ENCODE measurements at places on chromosomes 3 and 15. TPM values are rescaled to one million over a fixed set of nuclear protein-coding genes. Genes with fewer than 3 reads are reported as not detected.

DNA sequence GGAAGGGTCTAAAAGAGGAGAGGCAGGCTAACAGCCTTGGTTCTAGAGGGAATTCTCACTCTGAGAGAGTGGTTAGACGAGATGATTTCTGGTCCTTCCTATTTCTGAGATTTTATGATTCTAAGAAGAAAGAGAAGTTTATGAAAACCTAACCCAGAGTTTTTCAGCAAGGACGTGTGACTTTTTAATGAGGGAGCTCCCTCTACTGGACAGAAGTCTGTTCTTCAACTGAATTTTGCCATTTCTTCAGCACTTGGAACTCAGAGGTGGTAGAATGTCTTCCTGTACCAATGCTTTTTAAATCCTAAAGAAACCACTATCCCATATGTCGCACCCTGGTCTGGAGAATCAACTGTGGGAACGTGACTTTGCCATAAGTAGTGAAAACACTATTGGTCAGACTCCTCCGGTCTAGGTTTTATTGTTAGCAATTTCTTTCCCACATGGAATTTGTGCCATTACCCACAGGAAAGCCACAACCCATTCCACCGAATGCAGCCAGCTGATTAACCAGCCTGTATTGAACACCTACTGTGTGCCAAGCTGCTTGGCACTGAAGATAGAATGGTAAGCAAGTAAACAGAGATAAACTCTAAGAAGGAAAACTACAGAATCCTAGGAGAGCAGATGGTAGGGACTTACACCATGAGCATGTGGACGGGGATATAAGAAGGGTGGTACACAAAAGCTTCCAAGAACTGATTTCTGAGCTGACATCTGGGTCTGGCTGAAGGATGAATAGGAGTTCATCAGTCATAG, 199.5 kb upstream of the LMCD1 start:
- H3K36me3 ChIP-seq: no peaks in the 10 kb centered on the region
- no peak overlapping the region for H3K4me3 ChIP-seq
- H3K27me3 ChIP-seq: no peaks in the 10 kb centered on the region
- no peak overlapping the region for H3K27ac ChIP-seq
- no peak for DNase-seq

GRCh38 chr3:41907330-41908073, 54.4 kb downstream of the ULK4 start:
- no peak overlapping the region for H3K4me3 ChIP-seq
- H3K27ac ChIP-seq: no peak overlapping the region
- no peaks in the 10 kb centered on the region for H3K36me3 ChIP-seq
- H3K27me3 ChIP-seq: no peaks in the 10 kb centered on the region
- no peaks in the 10 kb centered on the region for H3K4me1 ChIP-seq
- DNase-seq: no peak

Gene ARL6
- total RNA-seq: 3.0 TPM

Gene GCNT3
- 0.31 TPM for total RNA-seq

Gene FRMD4B
- 6.9 TPM for total RNA-seq

- H3K27me3 ChIP-seq: peaks cover 12% of the 10 kb centered on the region
- no peaks in the 10 kb centered on the region for H3K4me1 ChIP-seq
- no peak within 1 kb of the TSS for H3K4me3 ChIP-seq
Observed at GRCh38 chr3:38649500-38650247, at the start of gene SCN5A. Gene SCN5A (minus strand): TSS chr3:38649687. CDS start chr3:38633307, 16,380 bp downstream.

Gene C3orf80
- not detected for total RNA-seq

Gene CNTN3
- not detected for total RNA-seq
